ENCODE measurements at places on chromosomes 4 and X. TPM values are rescaled to one million over a fixed set of nuclear protein-coding genes. Genes with fewer than 3 reads are reported as not detected.
A peak's percentile ranks its signal among the peaks of the same experiment; 100 is the strongest.

- no peaks in the 10 kb centered on the region for H3K36me3 ChIP-seq
- peak overlapping the region; percentile 55 for H3K4me3 ChIP-seq
- H3K4me1 ChIP-seq = peaks cover 8% of the 10 kb centered on the region
- no peak overlapping the region for H3K27ac ChIP-seq
These were observed 4.2 kb downstream of the PDGFRA start for GRCh38 chr4:54233277-54233696.

ASB5 gene
- total RNA-seq = not detected

DNA sequence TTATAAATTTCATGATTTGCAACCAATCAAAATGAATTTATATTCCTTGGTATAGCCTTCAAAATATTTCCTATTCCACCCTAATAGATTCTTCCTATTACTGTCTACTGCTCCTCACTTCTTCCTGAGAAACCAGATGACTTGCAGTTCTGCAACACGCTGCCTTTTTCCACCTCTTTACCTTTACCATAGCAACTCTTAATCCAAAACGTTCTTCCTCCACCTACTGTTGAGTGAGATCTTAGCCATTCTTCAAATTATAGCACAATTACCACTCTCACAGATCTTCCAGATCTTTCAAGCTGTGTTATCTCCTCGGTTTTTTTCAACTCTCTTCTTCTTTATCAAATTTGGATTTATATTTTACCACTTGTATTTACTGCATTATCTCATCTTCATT is 289.8 kb downstream of the ADGRL3 start:
- H3K4me3 ChIP-seq = no peak overlapping the region
- DNase-seq = no peak
- no peaks in the 10 kb centered on the region for H3K36me3 ChIP-seq
- no peak overlapping the region for H3K27ac ChIP-seq
- H3K27me3 ChIP-seq = no peaks in the 10 kb centered on the region
- H3K4me1 ChIP-seq = peaks cover 37% of the 10 kb centered on the region

EXOC1 gene
- 52.0 TPM for total RNA-seq

GCNA gene
- total RNA-seq = 0.97 TPM

- no peaks in the 10 kb centered on the region for H3K36me3 ChIP-seq
- no peak overlapping the region for H3K4me3 ChIP-seq
- no peaks in the 10 kb centered on the region for H3K4me1 ChIP-seq
- no peaks in the 10 kb centered on the region for H3K27me3 ChIP-seq
- no peak for DNase-seq
These were observed 113.8 kb downstream of the CCSER1 start for GRCh38 chr4:90241008-90241407.

DNA sequence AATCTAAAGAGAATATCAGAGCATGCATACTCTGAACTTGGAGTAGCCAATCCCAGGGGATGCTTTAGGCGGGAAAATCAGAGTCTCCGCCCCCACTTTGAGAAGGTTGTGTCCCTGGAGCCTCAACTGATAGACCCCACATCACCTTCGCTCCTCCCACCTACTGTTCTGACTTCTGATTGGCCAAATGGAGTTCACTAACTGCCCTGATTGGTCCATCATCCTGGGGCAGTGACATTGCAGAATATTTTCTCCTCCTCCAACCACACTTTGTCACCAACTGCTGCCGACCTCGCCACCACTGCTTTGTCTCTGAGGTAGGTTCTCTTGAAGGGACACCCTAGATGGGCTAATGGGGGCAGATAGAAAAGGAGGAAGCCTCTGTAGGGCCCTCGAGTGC is 22.7 kb upstream of the SPACA5B start:
- no peak overlapping the region for H3K4me3 ChIP-seq
- no peak for DNase-seq
- no peaks in the 10 kb centered on the region for H3K4me1 ChIP-seq
- no peak overlapping the region for H3K27ac ChIP-seq
- no peaks in the 10 kb centered on the region for H3K36me3 ChIP-seq

ITM2A gene
- total RNA-seq = 2.2 TPM

CHRNA9 gene
- total RNA-seq = 2.5 TPM

DNA sequence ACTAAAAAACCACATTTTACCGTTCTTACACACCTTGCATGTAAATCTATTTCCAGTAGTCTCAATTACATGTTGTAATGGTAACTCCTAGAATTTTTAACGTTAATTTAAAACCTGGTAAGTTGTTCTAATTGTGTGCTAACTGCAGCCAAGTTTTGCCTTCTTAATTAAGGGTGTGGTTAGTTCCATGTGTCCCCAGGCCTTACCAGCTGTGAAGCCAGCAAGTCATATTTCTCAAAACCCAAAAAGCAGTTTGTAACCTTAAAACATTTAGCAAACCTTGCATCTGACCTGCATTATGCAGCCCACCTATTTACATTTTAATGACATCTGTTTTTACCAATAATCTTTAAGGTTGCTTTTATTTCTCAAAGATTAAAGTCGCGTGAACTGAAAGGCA is 18.4 kb upstream of the FAM47E start:
- no peaks in the 10 kb centered on the region for H3K27me3 ChIP-seq
- H3K4me1 ChIP-seq = peaks cover 6% of the 10 kb centered on the region
- H3K36me3 ChIP-seq = no peaks in the 10 kb centered on the region
- H3K4me3 ChIP-seq = no peak overlapping the region
- no peak overlapping the region for H3K27ac ChIP-seq

All from neural progenitor cell (in vitro differentiated cells).